ENCODE measurements at places on chromosomes 5 and 9.

DNA sequence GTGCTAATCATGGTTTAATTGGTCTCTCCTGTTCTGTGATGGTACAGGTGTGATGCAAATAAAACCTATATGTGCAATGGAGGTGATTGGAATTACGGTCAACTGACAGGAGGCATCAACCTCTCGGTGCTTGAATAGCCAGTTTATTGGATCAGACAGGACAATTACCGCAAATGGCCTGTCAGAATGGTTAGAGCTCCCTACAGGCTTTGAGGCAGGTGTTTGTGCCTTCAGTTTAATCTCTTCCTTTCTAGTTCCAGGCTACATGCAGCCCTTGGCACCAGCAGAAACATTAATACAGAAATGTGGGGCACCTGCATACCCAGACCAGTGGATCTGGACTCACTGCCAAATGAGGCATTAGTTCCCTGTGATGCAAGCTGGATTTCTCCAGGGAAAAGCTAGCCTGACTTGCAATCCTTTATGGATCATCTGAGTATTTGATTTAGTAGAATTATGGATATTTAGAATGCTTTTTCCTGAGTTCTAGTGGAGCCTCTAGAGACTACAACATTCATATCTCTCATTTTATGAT lies 128.6 kb downstream of the MAT2B start:
- H3K27ac ChIP-seq: no peak overlapping the region
- no peak overlapping the region for H3K4me3 ChIP-seq
- H3K27me3 ChIP-seq: peaks cover 10% of the 10 kb centered on the region
- DNase-seq: no peak

DNA sequence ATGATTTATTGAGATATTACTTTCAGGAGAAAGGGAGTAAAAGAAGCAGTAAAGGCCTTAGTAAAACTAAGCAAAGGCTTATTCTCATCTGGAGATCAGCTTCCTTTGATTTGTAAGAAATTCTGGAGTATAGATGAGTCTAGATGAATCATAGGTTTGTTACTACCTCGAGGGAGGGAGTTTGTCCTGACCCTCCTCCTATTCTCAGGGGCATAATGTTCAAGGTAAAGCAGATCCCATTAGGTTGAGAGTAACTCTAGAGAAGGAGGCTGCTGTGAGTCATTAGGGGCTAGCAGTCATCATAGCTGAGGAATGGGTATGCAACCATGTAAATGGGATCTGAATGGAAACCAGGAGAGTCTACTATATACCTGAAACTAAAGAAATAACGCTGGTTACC lies 155.5 kb upstream of the MOCS2 start:
- H3K27me3 ChIP-seq: peaks cover 14% of the 10 kb centered on the region
- no peak for DNase-seq
- no peaks in the 10 kb centered on the region for H3K36me3 ChIP-seq
- no peak overlapping the region for H3K27ac ChIP-seq

DNA sequence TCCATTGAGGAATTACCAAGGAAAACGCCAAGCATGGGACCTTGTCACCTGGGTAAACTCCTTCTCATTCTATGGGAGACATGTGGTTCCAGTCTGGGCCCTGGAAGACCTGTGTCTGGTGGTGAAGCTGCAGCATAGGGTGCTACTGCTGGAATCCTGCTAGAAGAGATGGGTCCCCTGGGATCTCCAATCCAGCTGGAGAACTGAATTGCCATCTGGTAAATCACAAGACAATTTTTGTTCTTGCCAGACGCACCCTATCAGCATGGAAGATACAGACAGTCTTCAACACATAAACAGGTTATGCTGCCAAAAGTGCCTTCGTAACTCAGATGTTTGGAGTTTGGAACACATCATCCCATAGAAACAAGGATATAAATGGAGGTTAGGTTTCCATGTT lies 424.0 kb upstream of the BRINP1 start:
- no peak for DNase-seq
- no peaks in the 10 kb centered on the region for H3K36me3 ChIP-seq
- H3K27ac ChIP-seq: no peak overlapping the region
- H3K4me3 ChIP-seq: no peak overlapping the region

GRCh38 chr5:96651047-96651446 lies 11.1 kb upstream of the CAST start:
- H3K27me3 ChIP-seq: peaks cover 31% of the 10 kb centered on the region
- DNase-seq: no peak
- peak overlapping the region; percentile 66 for H3K27ac ChIP-seq
- H3K36me3 ChIP-seq: peaks cover 2% of the 10 kb centered on the region
- no peak overlapping the region for H3K4me3 ChIP-seq

GRCh38 chr9:21812415-21812814 lies 10.0 kb downstream of the MTAP start:
- no peaks in the 10 kb centered on the region for H3K27me3 ChIP-seq
- H3K27ac ChIP-seq: no peak overlapping the region
- no peak overlapping the region for H3K4me3 ChIP-seq
- H3K4me1 ChIP-seq: peaks cover 11% of the 10 kb centered on the region
- peaks cover 7% of the 10 kb centered on the region for H3K36me3 ChIP-seq

DNA sequence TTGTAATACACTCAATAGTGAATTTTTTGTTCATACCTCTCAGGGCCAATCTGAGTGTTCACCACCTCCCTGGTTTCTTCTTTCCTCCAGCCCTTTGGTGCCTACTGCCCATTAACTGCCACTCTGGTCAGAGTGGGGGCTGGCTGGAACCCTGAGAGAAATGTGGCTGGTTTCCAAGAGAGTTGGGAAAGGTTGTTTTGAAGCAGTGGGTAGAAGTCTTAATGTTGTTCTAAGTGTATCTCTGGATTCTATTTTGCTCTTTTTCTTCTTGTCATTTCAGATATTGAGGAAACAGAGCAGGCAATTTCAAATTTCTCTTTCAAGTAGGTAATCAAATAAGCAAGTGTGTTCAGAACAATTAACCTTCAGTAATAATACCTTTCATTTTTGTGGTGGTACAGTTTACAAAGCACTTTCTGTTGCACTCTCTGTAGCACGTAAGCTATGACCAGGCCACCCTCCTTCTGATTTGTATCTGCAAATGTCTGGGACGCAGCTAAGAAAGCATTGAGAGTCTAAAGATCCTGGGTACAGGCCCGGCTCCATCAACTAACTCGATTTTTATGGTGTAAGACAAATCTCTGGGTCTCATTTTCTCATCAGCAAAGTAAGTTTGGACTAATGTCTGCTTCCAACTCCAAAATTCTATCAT lies 8.4 kb downstream of the SLC1A3 start:
- H3K27me3 ChIP-seq: peaks cover 35% of the 10 kb centered on the region
- no peak overlapping the region for H3K27ac ChIP-seq
- no peaks in the 10 kb centered on the region for H3K36me3 ChIP-seq
- no peak for DNase-seq
- H3K4me1 ChIP-seq: no peaks in the 10 kb centered on the region

- H3K4me1 ChIP-seq: no peaks in the 10 kb centered on the region
- H3K27ac ChIP-seq: no peak overlapping the region
- DNase-seq: no peak
- H3K27me3 ChIP-seq: no peaks in the 10 kb centered on the region
- no peak overlapping the region for H3K4me3 ChIP-seq
- no peaks in the 10 kb centered on the region for H3K36me3 ChIP-seq
These were observed 191.2 kb downstream of the ACTL7B start for GRCh38 chr9:108664309-108665255.

- H3K4me3 ChIP-seq: no peak overlapping the region
- peaks cover 2% of the 10 kb centered on the region for H3K36me3 ChIP-seq
- H3K27ac ChIP-seq: no peak overlapping the region
- H3K27me3 ChIP-seq: peaks cover 20% of the 10 kb centered on the region
- no peak for DNase-seq
- H3K4me1 ChIP-seq: no peaks in the 10 kb centered on the region
These were observed 292.4 kb downstream of the EFNA5 start for GRCh38 chr5:107378218-107378899.

DNA sequence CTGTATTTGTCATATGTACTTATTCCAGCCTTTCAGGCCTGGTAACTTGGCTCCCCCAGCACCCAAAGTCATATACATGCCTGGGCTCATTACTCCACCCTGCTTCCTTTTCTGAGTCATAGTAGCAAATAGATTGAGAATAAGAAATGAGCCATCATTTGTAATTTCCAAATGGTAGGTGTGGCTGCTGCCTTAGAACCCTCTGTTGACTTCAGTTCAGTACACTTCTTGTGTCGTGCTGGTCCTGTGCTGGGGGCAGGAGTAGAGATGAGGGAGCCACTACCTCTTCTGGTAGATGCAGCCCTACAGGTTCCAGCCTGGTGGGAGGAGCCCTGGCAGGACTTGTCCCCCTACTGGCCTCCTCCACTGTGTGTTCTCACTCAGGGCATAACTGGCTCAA lies 11.1 kb downstream of the GM2A start:
- H3K27ac ChIP-seq: peak overlapping the region; percentile 69
- peaks cover 3% of the 10 kb centered on the region for H3K36me3 ChIP-seq
- no peak for DNase-seq
- no peaks in the 10 kb centered on the region for H3K27me3 ChIP-seq
- H3K4me1 ChIP-seq: peaks cover 11% of the 10 kb centered on the region

GRCh38 chr5:72183101-72183520 lies 75.8 kb downstream of the MAP1B start:
- peaks cover 64% of the 10 kb centered on the region for H3K27me3 ChIP-seq
- H3K4me1 ChIP-seq: peaks cover 2% of the 10 kb centered on the region
- peaks cover 4% of the 10 kb centered on the region for H3K36me3 ChIP-seq
- no peak overlapping the region for H3K4me3 ChIP-seq

GRCh38 chr5:125530833-125531615 lies 784.6 kb upstream of the ZNF608 start:
- H3K27me3 ChIP-seq: no peaks in the 10 kb centered on the region
- no peak for DNase-seq
- H3K36me3 ChIP-seq: no peaks in the 10 kb centered on the region
- no peak overlapping the region for H3K27ac ChIP-seq
- H3K4me1 ChIP-seq: no peaks in the 10 kb centered on the region
- H3K4me3 ChIP-seq: no peak overlapping the region
